Stimulated activated CD8-positive, alpha-beta memory T cell treated with anti-CD3 and anti-CD28 coated beads, Interleukin-7, amount 100 ng/mL, for 1 hour (primary cell): ENCODE measurements at places on chromosomes 6 and 20.

GRCh38 chr6:167429353-167429752, 104.5 kb downstream of the TTLL2 start:
- DNase-seq, result no peak

- no peak for DNase-seq
Observed at GRCh38 chr6:35351422-35351821, 9.1 kb downstream of the PPARD start.

DNA sequence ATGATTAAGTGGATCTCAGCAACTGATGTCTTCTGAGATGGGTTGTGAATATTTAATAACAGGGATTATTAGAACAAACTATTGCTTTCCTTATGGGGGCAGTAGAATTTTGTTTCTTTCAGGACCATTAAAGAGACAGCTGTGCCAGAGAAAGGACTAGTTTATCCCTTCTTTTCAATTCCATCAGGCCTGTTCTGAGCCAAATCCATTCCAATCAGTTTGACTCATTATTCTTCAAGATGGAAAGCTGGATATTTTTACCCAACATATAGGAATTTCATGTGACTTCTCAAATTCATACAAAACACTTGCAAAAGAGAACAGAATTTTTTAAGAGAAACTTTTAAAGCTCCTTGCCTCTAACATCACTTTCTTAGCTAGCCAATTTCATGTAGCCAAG, 722.0 kb upstream of the FLRT3 start:
- no peak for DNase-seq

GRCh38 chr6:26414281-26414680, 12.2 kb downstream of the BTN3A1 start:
- no peak for DNase-seq

GRCh38 chr6:99780556-99780885, 173.9 kb downstream of the PRDM13 start:
- no peak for DNase-seq
